ENCODE measurements at places on chromosomes 7 and 10.

- DNase-seq: no peak
These were observed 29.8 kb downstream of the RSU1 start for GRCh38 chr10:16787361-16787791.

DNA sequence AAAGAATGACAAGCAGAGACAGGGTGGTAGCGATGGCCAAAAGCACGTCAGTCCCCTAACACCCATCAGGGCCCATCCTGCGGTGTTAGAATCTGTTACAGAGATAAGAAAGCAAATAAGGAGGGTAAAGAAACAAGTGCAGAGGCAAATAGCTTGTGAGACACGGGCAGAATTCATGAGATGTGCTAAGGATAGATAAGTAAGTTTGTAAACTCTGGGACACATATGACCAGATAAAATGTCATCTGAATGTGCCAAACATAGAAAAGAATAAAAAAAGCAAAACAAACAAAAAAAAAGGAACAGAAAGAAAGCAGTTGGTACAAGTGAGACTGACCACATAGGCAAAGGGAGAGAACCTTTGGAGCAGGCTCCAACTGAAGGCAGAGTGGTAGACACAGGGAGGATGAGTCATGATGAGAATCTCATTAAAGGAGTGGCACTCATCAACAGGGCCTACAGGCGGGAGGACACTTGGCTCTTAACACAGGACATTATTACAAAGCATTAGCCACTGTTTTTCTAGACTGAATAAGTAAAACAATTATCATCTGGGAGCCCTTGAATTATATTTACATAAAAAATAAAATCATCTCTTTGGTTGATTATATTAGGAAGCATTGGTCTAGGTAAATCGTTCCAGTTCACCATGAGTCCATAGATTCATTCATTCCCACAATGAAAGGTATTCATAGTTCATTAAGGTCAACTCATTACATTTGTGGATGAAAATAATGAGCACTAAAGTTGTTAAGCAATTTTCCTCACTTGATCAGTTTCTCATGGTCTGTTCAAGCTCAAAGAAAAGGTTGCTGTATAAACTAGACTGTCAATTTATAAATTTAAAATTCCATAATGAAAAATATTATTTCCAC, 21.5 kb upstream of the EPHB6 start:
- peak; percentile 78 for DNase-seq

DNA sequence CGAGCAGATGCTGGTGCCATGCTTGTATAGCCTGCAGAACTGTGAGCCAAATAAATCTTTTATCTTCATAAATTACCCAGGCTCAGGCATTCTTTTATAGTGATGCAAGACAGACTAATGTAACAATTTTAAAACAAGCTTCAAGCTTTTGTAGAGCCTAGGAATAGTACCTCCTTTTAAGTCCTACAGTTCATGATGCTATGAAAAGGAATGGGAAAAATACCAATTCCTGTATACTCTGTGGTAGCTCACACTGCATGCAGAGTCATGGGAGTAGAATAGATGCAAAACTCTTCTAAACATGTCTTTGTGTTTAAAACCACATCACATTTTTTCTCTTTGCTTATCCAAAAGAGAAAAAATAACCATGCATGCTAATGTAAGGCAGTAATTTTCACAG, 66.6 kb upstream of the WNT16 start:
- no peak for DNase-seq

DNA sequence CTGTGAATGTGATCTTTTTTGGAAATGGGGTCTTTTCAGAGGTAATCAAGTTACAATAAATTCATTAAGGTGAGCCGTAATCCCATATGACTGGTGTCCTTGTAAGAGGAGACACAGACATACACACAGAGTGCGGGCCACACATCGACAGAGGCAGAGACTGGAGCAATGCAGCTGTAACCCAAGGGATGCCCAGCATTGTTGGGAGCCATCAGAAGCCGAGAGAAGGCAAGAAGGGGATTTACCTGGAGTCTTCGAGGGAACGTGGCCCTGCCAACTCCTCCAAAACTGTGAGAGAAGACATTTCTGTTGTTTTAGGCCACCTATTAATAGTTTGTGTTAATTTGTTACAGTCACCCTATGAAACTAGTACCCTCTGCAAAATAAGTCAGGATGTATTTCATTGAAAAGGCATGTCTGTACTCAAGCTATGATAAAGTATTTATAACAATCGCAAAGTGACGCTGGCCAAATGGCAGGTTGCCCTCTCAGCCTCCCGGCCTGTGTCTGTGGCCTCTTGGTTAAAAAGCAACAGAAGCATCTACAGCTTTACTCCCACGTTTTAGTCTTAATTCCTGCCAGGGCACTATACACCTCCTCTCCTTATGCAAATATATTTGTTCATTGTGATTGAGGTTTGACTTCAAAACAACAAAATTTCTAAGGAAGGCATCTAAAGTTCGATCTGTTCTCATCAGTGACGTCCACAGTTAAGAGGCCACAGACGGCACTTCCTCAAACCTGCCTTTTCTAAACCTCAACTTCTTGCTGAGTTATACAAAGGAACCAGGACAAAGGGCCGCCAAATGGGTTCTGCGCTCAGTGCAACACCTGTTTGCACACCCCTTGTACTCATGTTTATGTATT, 46.8 kb downstream of the HIPK2 start:
- no peak for DNase-seq

- DNase-seq: no peak
These were observed 42.1 kb upstream of the NOBOX start for GRCh38 chr7:144445590-144445989.

DNA sequence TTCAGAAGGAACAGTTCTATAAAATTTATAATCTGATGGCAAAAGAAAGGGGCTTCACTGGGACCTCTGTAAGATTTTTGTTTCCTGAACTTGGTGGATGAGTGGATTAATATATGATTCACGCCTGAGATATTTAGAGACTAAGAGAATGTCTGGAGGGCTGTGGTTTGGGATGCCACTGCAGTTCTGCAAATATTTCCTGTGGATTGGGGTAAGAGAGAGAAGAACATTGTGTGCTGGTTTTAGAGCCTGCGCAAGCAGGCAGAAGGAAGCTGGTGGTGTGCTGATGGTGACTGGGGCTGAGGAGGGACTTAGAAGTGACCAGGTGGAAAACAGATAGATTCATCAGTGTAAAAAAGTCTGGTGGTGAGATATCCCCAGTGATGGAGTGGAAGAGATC, 87.0 kb downstream of the SUGCT start:
- DNase-seq: no peak

DNA sequence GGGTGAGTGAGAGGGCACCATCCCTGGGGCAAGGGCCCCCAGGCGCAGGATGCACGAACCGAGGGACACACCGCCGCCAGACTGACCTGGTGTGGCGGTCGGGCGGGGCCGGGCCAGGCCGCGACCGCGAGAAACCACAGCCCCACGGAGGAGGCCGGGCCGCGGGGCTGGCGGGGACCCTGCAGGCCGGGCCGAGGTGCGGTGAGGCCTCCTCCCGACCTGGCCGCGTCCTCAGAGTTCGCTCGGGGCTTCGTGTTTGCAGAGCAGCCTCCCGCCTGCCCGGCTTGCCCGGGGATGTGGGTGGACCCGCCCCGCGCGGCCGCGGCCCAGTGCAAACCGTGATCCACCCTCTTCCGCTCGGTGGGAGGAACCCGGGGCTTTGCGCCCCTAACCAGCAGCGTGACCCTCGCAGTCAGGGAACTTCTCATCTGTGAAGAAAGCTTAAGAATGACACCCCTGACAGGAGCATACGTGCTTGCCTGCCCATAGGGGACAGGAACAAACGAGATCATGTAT, 20.6 kb upstream of the HOXA13 start:
- no peak for DNase-seq

GRCh38 chr10:106401161-106401560, 763.3 kb downstream of the SORCS1 start:
- no peak for DNase-seq

- no peak for DNase-seq
These were observed 9.8 kb upstream of the ZNF22 start for GRCh38 chr10:44990965-44991364.

DNA sequence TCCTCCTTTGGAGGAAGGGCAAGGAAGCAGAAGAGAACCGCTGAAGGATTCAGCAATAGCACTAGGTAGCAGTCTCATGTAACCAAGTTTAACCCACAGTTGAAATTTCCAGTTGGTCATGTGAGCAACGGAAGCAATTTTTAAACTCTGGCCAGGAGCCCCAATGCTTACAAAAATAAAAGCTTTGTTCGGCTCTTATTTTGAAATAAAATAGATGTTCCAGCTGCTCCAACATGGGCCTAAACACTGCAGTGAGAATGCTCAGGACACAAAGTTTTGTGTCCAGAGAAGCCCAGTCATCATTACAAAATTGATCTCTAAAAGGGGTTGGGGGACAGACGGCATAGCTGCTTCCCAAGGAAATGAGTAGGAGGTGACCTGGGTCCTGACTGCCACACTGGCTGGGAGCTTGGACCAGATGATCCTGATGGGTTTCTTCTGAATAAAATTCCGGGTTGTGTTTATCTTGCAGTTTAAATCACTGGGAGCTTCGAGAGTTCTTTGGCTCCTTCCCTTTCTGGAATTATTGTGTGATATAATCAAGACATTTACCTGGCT, 452 bp upstream of the TMEM140 start:
- DNase-seq: peak; percentile 87

- no peak for DNase-seq
These were observed 69.7 kb downstream of the CYP51A1 start for GRCh38 chr7:92064438-92065029.

DNA sequence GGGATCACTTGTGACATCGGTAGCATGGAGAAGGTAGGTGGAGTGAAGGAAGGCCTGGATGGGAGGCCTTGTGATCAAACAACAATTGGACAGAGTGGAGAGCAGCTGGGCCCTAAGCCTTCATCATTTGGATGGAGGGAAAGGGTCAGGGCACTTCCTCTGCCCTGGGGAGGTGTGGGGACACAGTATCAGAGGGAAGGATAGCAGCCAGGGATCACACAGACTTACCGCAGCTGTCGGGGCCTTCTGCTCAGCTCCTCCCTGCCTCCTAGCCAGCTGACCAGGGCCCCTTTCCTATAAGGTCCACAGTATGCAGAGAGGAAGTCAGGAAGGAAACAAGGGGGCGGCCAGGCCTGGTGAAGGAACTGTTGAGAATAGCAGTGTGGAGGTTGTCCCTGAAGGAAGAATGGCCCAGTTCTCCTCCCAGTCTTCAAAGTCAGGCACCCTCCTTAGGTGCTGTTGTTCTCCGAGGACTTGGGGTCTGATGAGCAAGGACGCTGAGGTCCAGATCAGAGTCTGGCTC, 62.1 kb downstream of the ABCC2 start:
- no peak for DNase-seq

DNA sequence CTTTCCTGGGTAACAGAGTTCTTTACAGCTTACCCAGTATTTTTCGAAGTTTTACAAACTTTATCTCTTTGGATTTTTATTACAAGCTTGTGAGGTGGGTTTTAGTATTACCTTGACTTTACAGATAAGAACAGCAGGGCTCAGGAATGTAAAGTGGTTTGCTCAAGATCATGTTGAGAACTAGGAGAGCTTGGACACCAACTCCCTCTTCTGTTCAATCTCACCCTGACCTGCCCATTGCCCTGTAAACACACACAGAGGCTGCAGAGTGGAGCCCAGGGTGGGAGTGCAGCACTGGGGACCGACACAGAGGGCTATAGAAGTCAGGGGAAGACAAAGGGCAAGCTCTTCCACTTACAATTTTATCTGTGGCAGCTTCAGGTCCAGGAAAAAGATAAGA, 4.6 kb upstream of the TSPAN14 start:
- no peak for DNase-seq

DNA sequence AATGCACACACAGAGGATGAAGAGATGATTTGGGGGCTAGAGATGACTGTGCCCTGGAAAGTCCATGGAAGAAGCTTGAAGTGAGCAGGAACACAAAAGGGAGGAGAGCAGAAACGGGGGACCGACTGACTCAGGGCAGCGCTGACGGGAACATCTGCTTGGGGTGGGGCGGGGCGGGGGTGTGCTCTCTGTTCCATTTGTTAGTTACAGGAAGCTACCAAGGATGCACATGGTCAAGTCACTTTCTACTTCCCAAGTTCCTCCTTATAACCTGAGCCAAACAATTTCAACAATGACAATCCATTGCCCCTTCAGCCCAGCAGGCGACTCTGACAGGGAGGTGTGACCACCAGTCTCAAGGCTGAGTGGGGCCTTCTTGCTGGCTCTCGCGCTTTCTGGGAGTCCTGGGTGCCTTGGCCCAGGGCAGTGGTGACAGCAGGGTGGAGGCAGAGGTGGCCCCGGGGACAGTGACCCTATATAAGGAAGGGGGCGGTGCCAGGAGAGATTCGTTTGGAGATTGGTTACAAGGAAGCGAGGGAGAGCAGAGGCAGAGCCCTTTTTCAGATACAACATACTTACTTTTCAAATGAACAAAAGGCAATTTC, 39.6 kb downstream of the CLEC2L start:
- no peak for DNase-seq

DNA sequence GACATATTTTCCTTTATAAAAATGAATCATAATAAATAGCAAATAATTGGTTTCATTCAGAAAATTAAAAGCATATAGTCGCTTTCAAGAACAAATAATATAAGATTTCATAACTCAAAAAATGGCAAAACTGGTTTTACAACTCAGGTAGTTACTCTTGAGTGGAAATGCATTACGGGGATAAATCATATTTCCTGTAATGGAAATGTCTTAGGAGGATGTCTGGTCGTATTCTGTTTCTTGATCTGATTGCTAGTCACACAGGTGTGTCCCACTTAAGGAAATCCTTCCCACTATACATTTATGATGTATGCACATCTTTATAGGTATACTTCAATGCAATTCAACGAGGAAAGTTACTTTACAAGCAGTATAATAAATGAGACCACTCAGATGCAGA, 20.7 kb downstream of the NRAP start:
- no peak for DNase-seq

GRCh38 chr7:34991938-34992840, 45.1 kb downstream of the DPY19L1 start:
- no peak for DNase-seq

- DNase-seq: no peak
These were observed 338.4 kb downstream of the GALNT17 start for GRCh38 chr7:71470326-71470725.

DNA sequence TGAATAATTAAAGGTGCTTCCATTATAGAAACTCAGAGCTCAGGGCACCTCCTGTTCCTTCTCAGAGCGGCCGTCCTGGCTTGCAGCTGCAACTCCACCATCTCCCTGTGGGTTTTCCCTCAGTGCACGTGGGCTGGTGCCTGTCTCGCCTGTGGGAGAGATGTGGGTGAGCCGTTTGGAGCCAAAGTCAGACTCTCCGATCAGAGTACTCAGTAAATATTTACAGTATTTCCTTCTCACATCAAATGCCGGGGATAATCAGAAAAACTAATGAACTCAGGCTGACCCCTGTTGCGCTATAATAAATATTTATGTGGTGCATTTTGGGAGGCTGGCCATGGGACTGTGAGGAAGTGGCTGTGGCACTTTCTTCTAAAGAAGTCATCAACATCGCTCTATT, 155.8 kb upstream of the HABP2 start:
- DNase-seq: no peak

GRCh38 chr7:155464948-155465739, 7.2 kb downstream of the EN2 start:
- no peak for DNase-seq
